NK-92 treated with Interleukin-12 subunit alpha and Interleukin-12 subunit beta, amount 100 ng/mL, for 24 hours (cell line): ENCODE measurements at places on chromosomes 5 and 9.

GRCh38 chr9:135566552-135566951 is 5.0 kb downstream of the PAEP start:
- DNase-seq = peak; percentile 49

GRCh38 chr9:28808042-28808441 is 1234.8 kb upstream of the C9orf72 start:
- DNase-seq = no peak

DNA sequence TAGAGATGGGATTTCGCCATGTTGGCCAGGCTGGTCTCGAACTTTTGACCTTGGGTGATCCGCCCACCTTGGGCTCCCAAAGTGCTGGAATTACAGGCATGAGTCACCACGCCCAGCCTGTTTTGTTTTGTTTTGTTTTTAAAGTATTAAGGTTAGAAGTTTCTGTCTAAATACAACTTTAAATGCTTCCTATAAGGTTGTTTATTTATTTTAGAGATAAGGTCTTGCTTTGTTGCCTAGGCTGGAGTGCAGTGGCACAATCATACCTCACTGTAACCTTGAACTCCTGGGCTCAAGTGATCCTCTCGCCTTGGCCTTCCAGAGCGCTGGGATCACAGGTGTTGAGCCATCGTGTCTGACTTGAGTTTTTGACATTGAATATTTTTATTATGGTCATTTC is 11.4 kb downstream of the MRRF start:
- no peak for DNase-seq

GRCh38 chr5:107968998-107969397 is 298.3 kb upstream of the EFNA5 start:
- no peak for DNase-seq

DNA sequence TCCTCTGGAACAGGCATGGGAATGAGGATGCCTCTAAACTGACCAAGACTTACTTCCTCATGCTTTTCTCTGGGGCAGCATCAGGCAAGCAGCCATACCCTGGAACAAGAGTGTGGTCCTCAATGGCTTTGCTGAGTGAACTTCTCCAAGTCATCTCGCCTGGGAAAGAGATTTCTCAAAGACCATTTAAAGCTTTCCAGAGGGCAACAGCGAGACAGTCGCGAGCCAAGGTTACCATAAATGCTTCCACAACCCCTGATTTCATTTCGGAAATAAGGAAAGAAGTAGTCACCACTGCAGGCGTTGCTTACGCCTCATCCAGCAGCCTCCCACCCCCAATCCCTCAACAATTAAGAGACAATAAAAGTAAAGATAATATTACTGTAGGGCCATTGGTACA is 1.1 kb upstream of the SNCAIP start:
- DNase-seq = no peak

DNA sequence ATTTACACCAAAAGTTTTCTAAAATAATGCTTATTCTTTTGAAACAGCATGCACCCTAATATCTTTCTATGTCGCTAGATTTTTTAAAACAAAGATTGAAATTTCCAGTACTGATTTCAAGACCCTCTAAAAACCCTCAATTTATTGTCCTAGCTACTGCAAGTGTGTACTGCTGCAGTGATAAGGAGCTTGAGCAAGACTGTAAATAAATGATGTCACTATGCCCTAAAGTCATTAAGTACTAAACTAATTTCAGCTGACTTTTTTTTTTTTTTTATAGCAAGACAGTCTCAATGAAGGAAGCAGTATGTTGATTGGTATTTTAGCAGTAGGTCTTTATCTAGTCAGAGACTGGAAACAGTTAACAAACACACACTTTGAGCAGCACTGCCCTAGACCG is 12.2 kb upstream of the MIER3 start:
- no peak for DNase-seq

DNA sequence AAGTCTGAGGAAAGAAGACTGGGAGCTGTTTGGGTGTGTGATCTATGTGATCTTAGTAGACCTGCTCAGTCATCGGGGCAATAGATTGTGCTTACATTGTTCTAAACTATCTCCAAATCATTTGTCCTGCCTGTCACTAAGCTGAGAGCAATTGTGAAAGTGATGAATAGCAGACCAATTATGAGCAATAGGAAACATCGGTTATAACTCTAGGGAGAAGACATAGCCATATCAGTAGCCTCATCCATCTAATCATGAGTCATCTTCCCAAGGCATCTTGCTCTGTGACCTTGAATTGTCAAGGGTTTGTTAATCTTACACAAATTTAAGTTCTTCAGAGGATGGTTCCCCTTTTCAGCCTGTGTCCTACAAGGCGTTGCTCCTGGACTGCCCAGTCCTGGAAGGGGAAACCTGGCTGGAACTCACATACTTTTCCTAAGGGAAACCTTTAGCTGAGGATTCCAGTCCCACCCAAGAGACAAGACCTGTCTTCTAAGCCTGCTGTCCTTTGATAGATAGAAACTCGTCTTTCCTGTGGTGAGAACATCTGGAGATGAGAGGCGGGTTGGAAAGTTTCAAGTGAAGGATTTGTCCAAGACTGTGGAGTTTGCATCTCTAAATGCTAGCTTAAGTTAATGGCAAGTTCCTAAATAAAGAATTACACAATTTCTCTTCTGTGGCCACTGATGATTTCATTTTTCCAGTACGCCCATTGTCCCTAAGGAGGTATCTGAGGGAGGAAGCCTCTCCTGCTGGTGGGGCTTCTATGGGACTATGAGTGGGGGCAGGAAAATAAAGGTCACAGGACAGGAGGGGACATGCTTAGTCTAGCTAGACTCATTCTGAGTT is 53.9 kb upstream of the TRIM32 start:
- no peak for DNase-seq

GRCh38 chr9:133493845-133494540 is 15.1 kb upstream of the SLC2A6 start:
- no peak for DNase-seq

- no peak for DNase-seq
Observed at GRCh38 chr5:93378073-93378472, 202.9 kb downstream of the NR2F1-AS1 start.

GRCh38 chr9:129624168-129624759 is 1.7 kb upstream of the NTMT1 start:
- peak; percentile 16 for DNase-seq

GRCh38 chr9:27478322-27478721 is 45.8 kb upstream of the IFNK start:
- no peak for DNase-seq

- DNase-seq = no peak
Observed at GRCh38 chr5:155258161-155258560, 244.6 kb downstream of the KIF4B start.

GRCh38 chr9:128276574-128277270 is 646 bp downstream of the SWI5 start:
- no peak for DNase-seq

GRCh38 chr5:173514661-173515060 is 101.8 kb downstream of the BOD1 start:
- DNase-seq = no peak

- no peak for DNase-seq
Observed at GRCh38 chr5:72286798-72287197, 33.2 kb downstream of the MRPS27 start.

DNA sequence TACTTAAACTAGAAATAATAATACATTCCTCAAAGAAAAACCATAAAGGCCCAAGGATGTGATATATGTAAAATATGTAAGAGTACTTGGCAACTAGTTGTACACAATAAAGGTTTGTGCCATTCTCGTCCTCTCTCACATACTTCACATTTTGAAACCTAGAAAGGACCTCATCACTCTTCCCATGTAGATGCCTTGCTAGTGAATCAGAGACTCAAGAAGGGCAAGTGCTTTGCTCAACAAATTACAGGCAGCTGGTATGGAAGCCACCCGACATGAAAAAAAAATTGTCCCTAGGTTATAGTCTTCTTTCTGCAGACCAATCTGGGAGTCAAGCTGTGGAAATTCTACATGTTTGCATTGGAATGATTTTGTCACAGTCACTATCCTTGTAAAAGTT is 31.7 kb downstream of the ADRB2 start:
- no peak for DNase-seq

DNA sequence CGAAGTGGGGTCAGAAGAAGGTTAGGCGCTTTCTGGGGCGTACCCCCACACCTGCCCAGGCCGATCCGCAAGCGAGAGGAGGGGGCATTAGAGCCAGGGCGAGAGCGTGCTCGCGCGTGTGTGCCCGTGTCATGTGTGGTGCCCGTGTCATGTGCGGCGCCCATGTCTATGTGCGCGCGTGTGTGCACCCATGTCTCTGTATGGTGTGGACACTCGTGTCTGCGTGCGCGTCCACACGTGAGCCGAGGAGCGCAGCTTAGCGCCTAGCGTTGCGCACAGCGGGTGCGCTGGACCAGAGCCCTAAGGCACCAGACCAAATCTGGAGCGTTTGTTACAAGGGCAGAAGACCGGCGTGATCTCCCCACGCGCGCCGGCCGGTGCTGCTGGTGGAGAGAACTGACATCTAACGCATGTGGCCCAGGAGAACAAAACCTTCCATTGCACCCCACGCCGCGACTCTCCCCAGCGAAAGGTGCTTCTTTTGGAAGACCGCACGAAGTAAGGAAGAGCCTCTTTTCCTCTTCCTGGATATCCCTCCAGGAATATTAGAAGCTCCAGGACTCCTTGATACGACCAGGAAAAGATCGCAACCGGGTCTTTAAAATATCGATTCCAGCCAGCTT is 644 bp downstream of the NIM1K start:
- DNase-seq = no peak

GRCh38 chr5:7392693-7393024 is 3.3 kb upstream of the ADCY2 start:
- DNase-seq = no peak

- no peak for DNase-seq
Observed at GRCh38 chr9:696332-697323, 144.9 kb upstream of the DMRT1 start.

DNA sequence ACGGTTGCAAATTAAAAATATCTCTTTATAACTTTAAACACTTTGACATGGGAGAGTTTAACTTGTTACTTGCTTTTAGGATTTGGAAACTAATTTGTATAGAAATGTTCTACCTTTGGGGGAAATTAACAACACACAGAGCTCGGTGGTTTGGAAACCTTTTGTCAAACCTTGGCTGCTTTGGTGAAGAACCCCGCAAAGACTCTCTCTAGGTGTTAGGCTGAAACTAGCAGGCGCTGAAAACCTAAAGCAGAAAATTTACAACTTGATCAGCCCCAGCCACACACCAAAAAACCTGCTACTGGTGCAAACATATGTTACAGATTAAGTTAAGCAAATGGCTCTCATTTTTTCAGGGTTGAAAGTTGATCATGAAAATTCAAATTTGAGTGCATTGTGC is 25.8 kb downstream of the NR2F1 start:
- DNase-seq = no peak

GRCh38 chr5:126527892-126528291 is 67.1 kb downstream of the ALDH7A1 start:
- DNase-seq = no peak

DNA sequence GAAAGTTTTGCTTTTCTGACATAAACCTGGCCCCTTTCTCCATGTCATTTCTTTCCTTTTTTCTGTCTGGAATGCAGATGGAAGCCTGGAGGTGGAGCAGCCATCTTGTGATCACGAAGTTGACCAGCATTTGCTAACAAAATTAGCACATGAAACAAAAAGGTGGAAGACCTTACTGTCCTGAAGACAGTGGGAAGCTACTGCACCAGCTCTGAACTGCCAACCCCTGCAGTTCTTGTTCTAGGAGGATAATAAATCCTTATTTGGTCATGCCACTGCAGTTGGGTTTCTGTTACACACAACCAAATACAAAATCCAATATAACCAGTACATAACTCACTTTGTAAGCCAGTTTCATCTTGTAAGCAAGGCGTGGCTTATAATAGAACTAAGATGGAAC is 249.4 kb upstream of the TBCA start:
- no peak for DNase-seq

DNA sequence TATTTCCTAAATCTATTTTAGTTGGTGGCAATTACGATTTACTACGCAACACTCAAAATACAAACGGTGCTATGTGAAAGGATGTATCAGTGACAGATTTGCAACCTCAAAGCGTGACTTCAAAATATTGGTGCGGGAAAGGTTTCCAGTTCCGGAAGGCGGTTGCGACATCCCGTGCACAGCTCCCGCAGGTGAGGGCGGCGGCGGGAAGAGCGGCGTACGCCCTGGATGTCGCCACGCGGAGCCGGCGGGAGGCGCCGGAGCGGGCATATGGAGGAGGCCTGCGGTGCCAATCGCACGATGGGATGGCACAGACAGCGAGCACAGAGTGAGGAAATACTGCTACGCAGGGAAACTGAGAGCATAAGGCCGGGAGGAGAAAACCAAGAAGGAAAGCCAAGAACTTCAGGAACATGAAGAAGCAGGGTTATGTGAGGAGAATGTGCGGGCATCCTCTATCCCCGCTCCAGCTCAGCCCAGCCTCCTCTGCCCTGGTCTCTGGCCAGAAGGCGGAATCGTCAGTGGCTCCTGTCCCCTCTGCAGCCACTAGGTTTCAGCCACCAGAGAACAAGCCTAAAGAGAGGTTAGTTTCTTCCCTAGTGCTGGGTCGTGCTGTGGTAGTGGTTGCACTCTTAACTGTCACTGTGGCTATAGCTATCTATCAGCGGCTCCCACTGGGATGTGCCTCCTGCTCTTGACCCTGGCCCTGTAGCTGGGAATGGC is 378.1 kb upstream of the TLE4 start:
- DNase-seq = no peak

- no peak for DNase-seq
Observed at GRCh38 chr9:70043285-70043684, 363 bp upstream of the MAMDC2 start.

- DNase-seq = no peak
Observed at GRCh38 chr5:36153298-36153677, 1.4 kb downstream of the SKP2 start.

GRCh38 chr9:133814586-133815208 is 76.5 kb upstream of the SARDH start:
- DNase-seq = no peak

- DNase-seq = no peak
Observed at GRCh38 chr9:113574441-113575262, 111.1 kb downstream of the RGS3 start.

GRCh38 chr9:121321016-121321503 is 49.0 kb downstream of the STOM start:
- no peak for DNase-seq

- no peak for DNase-seq
Observed at GRCh38 chr5:57718155-57718554, 235.5 kb upstream of the ACTBL2 start.

DNA sequence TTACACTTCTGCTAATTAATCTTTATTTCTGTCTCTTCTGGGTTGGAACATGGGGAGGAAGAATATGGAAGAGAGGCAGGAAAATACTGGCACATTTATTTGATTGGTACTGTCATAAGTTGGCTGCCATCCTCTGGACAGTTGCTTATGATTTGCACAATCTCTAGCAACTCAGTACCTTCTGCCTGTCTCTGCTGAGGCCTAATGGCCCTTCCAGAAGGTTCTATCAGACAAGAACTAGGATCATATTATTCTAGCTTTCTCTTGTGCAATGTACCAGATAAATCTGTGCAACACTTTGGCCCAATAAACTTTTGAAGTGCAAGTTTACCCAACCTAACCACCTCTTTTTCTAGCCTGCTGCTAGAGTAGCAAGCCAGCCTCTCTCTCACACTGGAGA is 335.0 kb downstream of the ARRDC3 start:
- DNase-seq = no peak

- peak; percentile 50 for DNase-seq
Observed at GRCh38 chr9:32384364-32385151, at the start of gene ACO1. Gene ACO1, plus strand, starts transcription at chr9:32384643. Its CDS starts 20,864 bp downstream, at chr9:32405507.

- no peak for DNase-seq
Observed at GRCh38 chr5:177509991-177510566, 453 bp upstream of the DOK3 start.

- no peak for DNase-seq
Observed at GRCh38 chr5:39648085-39648847, 223.5 kb upstream of the DAB2 start.
